ENCODE measurements at places on chromosomes 16 and 17.

DNA sequence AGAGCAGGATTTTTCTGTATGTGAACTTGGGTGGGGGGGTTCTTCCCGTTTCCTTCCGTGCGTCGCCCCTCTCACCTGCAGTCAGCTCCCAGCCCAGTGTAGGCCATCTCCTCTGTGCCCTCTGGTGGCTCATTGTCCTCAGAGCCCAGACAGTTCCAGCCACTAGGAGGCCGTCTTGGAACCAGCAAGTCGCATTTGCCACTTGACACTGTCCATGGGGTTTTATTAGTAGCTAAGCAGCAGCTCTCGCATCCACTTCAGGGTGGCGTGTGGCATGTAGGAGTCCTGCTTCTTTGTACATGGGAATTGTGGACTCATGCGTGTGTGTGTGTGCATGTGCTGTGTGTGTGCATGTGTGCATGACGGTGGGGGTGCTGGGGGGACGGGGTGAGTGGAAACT, 74.0 kb downstream of the SEC14L1 start:
- DNase-seq = no peak

DNA sequence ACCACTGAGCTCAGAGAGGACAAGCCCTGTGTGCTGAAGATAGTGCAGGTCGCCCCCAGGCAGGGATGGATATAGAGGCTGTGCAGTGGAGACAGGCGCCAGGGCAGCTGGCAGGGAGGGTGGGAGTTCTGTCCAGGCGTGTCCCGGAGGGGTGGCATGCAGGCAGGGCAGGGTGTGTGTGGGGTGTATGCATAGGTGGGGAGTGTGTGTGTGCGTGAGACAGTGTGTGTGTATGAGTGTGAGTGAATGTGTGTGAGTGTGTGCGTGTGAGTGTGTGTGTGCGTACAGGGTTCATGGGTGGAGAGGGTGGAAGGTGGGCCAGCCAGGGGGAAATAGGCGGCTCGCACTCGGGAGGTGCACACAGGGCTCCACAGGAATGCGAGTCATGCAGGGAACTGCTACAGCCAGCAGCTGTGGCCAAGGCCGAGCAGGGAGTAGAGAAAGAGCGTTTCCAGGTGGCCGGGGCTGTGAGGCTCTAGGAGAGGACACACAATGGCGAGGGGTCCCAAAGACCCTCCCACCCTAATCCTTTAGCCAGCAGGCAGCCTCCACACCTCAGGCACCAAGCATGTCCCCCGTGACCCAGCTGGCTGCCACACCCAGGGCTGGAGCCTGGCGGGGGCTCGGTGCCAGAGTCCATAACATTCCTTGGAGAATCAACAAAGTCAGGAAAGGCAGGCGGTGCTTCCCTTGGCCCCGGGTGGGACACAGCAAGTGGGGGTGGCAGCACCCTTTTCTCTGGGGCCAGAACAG, 4.6 kb downstream of the PLCD3 start:
- no peak for DNase-seq

- no peak for DNase-seq
These were observed 67.8 kb upstream of the SOX9 start for GRCh38 chr17:72053036-72053435.

- DNase-seq = no peak
These were observed 71.0 kb downstream of the COPRS start for GRCh38 chr17:31787857-31788570.

DNA sequence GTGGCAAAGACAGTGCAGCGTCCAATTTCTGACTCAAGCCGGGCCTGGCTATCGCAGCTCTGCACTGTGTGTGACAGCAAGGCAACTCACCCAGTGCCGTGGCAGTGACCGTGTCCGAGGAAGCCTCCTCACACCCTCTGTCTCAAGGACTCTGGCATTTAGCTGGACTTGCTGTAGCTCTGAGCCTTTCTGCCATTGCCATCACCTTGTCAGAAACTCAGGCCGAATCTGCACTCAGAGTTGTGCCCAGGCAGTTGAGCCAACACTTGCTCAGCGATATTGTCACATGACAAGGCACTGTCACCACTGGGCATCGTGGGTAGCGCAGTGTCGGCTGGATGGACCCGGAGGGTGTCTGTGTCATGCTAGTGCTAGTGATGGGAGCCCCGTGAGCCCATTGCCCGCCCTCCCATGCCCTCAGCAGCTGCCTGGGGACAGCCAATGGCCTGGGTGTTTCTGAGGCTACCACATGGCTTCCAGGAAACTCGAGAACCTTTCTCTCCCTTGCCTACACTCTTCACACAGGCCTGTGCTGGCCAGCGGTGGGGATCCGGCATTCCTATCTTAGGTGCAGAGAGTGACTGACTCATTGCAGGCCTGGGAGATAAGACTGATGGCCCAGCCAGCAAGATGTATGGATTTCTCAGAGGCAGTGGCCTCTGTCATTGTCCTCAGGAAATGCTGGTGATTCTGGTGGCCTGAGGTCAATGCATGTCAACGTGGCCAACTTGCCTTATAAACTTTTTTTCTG, 22.1 kb upstream of the STH start:
- no peak for DNase-seq

GRCh38 chr16:89924925-89925307, 1.8 kb downstream of the TUBB3 start:
- no peak for DNase-seq

GRCh38 chr17:27404676-27405075, 51.6 kb upstream of the KSR1 start:
- no peak for DNase-seq

GRCh38 chr16:85936816-85937215, 37.9 kb downstream of the IRF8 start:
- peak; percentile 41 for DNase-seq

DNA sequence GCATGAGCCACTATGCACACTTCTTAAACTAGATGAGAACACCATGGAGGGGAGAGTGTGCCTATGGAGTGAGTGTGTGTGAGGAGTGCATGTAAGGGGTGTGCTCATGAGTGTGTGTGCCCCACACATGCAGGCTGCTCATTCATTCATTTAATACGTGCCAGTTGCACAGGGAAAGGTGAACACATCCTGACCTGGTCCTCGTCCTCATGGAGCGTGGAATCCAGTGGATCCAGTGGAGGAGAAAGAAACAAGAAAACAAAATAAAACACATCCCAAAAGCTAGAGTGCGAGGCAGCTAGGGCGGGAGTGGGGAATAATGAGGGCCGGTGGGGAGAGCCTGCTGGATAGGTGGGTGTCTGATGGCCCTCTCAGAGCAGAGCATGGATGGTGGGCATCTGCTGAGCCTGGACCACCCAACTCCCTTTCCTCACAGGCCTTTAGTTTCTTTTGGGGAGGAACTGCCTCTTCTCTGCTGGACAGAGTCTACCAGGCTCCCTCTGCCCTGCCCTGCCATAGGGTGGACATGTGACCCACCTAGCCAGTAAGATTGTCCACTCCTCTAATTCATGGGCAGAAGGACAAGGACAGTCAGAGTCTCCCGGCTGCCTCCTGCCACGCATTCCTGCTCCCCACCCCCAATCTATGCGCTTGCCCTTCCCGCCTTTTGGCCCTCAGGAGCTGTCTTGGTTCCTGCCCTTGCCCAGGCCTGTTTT, 204.3 kb downstream of the RAB11FIP4 start:
- no peak for DNase-seq

DNA sequence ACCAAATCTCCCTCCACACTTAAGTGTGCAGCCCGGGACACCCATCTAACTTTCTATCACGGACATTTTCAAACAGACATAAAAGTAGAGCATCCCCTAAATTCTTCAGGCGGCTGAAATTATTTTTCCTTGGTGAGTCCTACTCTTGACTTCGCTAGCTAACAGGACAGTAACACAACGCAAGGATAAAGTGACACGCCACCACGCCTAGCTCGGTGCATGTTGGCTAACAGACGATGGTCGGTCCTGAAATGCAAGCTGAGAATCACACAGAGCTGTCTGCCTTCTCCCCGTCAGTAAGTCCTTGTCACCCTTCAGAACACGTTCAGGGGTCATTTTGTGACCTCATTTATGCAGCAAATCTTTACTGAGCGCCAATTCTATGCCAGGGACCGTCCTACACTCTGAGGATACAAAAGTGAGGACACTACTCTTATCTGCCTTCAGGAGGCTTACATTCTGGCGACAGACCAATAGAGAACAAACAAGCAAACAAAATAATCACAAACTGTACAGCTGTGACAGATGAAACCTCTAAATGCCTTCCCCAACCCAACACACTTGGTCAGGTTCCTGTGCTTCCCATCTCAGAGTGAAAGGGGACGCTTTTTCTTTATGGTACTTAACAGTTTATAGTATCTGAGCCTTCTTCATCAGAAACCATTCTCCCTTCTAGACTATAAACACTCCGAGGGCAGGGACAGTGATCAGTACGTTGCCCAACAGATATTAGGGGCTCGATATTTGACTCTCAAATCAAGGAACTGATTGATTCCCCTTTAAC, 1.3 kb downstream of the NTAN1 start:
- no peak for DNase-seq

DNA sequence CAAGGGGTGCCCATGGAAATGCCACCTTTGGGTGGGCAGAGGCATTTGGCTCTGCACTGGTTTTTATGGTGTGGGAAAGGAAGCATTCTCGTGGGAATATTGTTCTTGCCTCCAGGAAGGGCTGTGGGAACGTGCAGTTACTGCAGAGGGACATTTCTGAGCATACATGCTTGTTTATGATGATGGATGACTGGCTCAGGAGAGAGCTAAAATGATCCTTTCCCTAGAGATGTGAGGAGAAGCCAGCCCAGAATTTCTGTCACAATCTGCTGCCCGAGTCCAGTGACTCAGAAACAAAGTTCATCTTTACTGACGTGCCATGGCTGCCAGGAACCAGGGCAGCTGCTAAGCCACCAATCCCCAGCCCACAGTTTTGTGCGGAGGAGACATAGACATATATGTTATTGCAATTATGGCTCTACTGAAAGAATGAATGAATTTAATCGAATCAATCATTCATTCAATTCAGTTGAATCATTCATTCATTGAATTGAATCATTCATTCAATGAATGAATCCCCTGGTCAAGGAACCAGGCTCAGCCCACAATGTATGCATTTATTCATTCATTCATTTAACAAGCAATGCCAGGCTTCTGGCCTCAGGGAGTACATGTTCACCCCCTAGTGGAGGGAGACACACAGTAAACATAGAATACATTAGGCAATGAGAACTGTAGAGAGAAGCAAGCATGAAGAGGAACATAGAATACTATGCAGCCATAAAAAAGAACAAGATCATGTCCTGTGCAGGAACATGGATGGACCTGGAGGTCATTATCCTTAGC, 414.4 kb upstream of the HSBP1 start:
- no peak for DNase-seq

DNA sequence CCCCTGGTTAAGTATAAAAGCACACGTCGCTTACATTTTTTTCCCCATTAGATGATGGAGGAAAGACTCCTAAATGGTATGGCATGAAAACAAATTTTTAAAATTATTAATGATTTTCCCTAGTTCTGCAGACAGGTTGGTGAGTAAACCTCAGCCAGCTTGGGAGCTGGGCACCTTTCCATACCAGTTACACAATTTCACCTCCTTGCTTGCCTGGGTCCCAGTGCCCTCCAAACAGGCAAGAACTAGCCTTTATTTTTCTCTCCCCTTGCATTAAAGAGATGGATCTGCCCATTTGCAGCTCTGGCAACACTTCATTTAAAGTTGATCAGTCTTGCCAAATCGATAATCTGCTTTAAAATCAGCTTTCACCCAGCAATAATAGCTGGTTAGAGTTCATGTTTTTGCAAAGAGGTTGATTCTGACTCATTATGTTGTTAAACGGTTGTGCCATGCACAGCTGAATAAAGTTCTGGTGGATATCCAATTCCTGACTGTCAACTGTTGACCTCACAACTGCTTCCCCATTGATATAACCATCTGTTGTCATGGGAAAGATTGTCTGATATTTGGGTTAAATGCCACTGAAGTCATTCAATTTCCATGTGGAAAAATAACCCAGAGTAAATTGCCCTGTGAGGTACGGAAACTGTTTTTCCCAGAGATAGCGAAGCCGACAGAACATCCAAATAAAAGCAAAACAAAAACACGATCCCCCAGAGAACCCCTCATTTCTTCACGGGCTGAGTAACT, 1.3 kb downstream of the C17orf58 start:
- no peak for DNase-seq

- no peak for DNase-seq
These were observed 243.9 kb downstream of the CDH8 start for GRCh38 chr16:61792194-61792909.

- DNase-seq = no peak
These were observed 54.9 kb downstream of the SDR42E1 start for GRCh38 chr16:81956213-81956948.

GRCh38 chr16:31507929-31508705, at the start of gene RUSF1:
Gene RUSF1, minus strand, starts transcription at chr16:31508391. Its CDS starts 18 bp downstream, at chr16:31508373.
- DNase-seq = peak; percentile 71

DNA sequence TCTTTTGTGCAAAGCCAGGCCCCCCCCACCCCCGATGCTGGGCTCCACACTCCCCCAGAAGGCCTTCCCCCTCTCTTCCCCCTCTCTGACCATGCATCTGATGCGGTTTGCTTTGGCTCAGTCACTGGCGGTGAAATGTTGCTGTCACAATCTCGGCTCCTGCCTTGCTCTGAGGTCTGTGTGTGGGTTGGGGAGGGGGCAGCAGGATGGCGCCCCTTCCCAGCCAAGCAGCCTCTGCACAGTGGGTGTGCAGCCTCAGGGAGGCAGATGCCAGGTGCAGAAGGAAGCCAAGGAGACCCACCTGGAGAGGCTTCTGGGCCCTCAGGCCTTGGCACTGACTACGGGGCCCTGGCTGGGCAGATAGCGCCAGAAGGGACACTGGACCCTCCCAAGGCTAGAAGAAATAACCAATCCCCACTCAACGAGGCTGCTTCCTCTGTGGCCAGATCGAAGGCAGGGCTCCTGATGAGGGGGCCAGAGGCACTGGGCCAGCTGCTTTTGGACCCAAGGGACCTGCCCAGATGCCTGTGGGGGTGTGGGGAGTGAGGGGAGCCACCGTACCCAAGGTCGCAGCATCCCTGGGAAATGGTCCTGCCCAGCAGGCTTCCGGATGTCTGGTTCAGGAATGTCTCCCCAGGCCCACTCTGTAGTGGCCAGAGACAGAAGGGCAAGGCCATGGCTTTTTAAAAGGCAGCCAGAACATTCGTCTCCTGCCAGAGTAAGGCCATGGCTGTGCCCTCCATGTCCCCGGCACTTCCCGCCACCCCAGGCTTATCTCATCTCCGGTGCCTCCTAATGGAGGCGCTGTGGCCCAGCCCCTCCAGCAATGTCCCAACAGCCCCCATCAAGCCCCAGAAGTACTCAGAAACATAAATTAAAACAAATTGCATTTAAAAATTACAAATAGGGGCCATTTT, 43.4 kb upstream of the SLC38A10 start:
- DNase-seq = no peak

- no peak for DNase-seq
These were observed 13.7 kb downstream of the METTL22 start for GRCh38 chr16:8634991-8635736.

DNA sequence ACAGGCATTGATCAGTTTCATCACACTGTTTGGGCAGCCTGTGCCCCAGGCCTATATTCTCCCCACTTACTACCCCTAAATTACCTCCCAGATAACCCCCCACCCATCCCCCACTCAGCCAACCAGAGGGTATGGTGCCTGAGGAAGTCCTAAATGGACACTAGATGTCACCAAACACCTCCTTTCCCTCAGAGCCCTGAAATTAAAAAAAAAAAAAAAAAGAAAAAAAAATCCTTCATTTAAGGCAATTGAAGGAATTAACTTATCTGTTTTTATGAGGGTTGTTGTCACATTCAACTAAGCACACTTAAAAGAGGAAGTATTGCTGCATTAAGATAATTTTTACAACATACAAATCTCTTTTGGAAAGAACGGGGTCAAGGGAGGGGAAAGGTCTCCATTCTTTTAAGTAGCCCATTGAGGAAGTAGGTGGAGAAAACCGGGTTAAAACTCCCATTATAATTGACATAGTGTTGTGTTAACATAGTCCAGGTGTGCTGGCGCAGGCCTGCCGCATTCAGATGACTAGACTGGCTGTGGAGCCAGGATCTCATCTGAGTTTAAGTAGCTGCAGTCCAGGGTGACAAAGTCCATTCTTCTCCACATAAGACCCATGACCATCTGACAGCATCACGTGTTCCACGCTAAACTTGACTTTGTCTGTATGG, 46.3 kb downstream of the SNX11 start:
- DNase-seq = no peak

Data from stimulated activated CD4-positive, alpha-beta T cell treated with anti-CD3 and anti-CD28 coated beads, Interleukin-2, amount 100 ng/mL, for 4 hours (primary cell).